Stimulated activated CD4-positive, alpha-beta T cell treated with anti-CD3 and anti-CD28 coated beads, Interleukin-1b, Interleukin-23, amount 100 ng/mL, for 24 hours (primary cell): ENCODE measurements at places on chromosomes 6 and 20.

- no peak for DNase-seq
These were observed 4.1 kb downstream of the SLC22A7 start for GRCh38 chr6:43302126-43302525.

GRCh38 chr6:106688177-106688951 is 59.0 kb downstream of the QRSL1 start:
- no peak for DNase-seq

DNA sequence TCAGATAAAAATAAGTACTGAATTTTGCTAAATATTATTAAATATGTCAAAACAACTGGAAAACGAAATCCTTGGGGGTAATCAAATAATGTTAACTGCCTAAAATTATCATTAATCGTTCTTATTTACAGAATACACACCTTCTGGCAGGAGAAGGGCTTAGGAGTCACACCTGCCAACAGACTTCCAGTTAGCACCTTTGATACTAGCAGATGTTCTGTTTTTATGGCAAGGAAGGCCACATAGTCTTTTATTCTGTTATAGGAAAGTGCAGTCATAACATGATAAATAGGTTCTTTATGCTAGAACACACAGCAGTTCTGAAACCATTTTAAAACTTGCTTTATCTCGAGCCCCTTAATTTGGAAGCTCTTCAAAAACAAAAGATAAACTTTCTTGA is 464.1 kb downstream of the UTRN start:
- DNase-seq, result no peak

GRCh38 chr20:43102394-43102793 is 87.3 kb downstream of the PTPRT start:
- no peak for DNase-seq

- no peak for DNase-seq
These were observed 5.1 kb downstream of the COX4I2 start for GRCh38 chr20:31642837-31643236.

- DNase-seq, result no peak
These were observed 77.3 kb downstream of the CDH26 start for GRCh38 chr20:60035486-60035885.
